ENCODE measurements at places on chromosomes 16 and 17.

GRCh38 chr17:77332034-77332971, 191.5 kb downstream of the SEC14L1 start:
- DNase-seq, result peak; percentile 45

GRCh38 chr16:11727796-11728543, 14.7 kb downstream of the TXNDC11 start:
- DNase-seq, result no peak

GRCh38 chr17:60819447-60820130, 141.9 kb downstream of the BCAS3 start:
- DNase-seq, result no peak

GRCh38 chr17:1839516-1839915, 9.7 kb downstream of the RPA1 start:
- DNase-seq, result no peak

DNA sequence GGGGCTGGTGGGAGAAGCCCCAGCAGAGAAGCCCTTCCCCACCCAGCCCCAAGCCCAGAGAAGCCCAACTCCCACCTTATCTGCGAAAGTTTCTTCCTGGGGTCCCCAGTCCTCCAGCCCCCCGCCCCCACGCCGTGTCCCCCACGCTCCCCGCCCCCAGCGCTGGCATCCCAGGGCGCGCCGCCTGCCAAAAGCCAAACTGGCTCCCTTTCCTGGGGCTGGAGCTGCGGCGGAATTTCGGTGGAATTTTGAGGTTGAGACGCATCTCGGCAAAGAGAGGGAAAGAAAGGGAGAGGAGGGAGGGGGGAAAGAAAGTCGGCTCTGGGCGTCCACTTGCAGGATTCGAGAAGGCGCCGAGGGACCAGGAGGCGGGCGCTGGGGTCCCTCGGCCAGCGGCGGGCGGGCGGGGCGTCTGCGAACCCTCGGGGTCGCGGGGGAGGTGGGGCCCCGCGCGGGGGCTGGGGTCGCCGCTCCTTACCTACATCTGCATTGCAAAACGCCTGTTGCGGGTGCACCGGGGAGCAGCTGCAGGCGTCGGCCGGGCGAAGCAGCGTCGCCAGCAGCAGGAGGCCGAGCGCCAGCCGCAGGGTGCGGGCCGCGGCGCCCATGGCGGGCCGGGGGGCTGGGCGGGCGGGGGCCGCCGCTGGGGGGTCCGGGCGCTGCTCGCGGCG, 571 bp downstream of the TIMP2 start:
- DNase-seq, result no peak

- DNase-seq, result no peak
These were observed 159.6 kb downstream of the HS3ST2 start for GRCh38 chr16:22973522-22973921.

DNA sequence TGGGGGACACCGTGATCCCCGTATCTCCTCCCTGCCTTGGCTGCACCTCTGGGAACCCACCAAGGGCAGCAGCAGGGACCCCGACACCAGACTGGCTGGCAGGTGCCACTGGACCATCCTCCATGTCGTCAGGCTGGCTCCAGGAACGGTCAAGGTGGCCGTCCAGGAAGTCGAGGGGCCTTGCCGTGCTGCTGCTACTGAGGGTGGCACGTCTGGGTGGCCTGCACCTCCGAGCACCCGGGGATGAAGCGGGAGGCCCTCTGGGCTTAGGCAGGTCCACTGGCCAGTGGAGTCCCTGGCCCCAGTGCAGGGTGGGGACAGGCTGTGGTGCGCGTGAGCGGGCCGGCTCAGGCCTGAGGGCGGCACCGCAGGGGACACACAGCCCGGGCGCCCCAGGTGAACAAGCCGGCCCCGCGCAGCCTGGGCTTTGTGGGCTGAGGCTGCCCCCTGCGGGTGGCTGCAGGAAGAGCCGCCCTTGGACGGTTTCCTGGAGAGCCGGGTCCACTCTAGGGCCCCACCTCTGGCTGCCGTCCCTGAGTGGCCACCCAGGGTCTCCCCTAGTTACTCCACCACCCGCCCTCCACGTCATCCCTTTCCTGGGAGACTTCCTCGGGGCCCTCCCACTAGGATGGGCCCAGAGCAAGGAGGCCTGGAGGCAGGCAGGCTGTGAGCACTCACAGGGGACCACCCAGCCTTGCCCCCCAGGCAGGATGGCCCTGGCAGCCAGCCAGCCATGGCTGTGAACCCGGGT, 42.8 kb upstream of the ZC3H18 start:
- peak; percentile 65 for DNase-seq

- DNase-seq, result no peak
These were observed 96.9 kb downstream of the ADCY9 start for GRCh38 chr16:4019371-4019791.

Data from activated naive CD8-positive, alpha-beta T cell treated with anti-CD3 and anti-CD28 coated beads for 36 hours (primary cell).